ENCODE measurements at places on chromosomes 11 and 22.
A peak's percentile ranks its signal among the peaks of the same experiment; 100 is the strongest.

GRCh38 chr11:33722590-33723234 lies 13.5 kb downstream of the CD59 start:
- peak; percentile 34 for DNase-seq

DNA sequence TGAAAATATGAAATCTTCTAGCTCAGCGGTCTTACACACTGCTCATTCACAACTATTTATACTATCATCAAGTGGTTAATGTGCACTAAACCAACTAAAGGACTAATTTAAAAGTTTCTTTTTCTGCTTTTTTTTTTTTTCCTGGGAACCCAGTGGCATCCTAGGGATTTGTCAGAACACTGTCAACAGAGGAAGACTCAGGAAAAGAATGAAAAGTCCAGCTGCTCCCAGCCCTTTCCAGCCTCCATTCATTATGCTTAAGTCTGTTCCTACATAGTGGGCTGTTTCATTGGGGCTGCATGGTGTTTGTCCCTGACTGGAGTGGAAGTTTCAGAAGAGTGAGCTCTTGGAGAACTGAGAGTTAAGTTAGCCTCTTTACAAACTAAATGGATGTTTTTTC lies 391.1 kb downstream of the AASDHPPT start:
- no peak for DNase-seq

DNA sequence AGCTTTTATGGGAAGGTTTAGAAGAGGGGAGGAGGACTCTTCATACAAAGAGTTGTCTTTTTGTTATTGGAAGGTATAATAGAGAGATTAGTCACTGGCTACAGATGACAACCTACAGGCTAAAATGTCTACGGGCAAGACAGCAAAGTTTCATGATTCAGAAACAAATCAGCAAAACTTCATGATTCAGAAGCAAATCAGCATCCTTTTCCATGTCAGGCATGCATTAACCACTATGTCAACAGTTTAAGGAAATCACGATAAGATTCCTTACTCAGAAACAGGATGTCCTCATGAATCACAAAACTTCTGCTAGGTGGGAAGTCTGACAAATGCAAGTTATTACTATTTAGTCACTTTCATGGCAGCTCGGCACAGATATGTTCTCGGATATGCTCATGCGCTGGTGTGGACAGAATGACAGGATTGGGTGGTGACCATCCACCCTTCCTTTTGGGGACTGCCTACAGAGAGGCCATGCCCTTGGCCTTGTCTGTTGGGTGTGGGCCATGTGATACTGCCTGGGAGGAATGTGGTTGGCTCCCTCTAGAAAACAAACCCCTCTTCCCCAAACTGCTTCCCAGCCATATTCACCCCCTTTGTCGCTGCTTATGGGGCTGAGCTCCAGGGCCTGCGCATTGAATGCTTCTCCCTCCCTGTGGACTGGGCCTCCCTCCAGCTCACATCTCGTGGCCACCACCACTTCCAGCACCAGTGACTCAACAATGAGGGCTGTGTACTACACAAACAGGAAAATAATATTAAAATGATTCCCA lies 10.1 kb downstream of the C11orf91 start:
- DNase-seq: peak; percentile 40

DNA sequence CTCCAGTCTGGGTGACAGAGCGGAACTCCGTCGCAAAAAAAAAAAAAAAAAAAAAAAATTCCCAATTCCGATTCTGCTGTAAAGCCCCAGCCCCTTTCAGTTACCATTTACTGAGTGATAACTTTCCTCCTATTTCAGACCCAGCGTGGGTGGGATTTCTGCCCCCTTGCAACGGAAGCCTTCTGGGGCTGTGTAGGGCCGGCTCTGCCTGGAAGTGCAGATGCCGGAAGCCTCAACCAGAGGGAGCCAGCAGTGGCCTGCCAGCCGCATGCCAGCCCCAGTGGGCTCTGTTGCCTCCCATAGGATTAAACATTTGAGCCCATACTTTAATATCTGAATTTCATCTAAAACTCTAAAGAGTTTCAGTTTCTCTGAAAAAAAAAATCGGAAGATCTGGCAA lies 60.0 kb upstream of the NUP50 start:
- no peak for DNase-seq

DNA sequence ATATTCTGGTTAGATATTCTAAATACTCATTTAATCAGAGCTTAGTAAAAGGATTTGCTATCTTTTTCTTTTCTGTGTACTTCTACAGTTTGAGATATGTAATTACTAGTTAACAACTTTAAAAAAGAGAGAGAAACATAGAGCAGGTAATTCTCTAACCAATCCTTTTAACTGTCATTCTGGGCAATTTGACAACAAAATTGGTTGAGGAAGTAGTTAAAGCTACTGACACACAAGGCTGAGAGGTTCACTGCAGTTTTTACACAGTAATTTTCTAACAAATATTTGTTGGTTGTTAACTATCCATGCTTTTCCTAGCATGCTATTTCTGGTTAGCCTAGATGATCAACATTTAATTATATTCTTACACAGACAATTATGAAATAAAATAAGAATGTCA lies 3.6 kb downstream of the SOX6 start:
- DNase-seq: no peak

DNA sequence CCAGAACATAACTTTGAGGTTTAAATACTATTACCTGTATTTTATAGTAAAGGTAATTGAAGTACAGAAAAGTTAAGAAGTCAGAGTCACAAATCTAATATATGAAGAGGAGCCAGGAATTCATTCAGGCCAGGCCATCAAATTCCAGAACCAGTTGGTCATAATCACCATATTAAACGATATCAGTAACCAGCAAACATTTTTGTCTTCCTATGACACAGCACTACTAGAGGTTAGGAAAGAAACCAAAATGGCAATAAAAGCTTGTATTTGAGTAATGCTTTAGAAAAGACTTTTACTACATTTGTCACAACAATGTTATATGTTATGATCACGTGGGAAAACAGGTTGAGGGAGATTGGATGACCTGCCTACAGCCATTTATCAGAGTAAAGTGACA lies 62.2 kb downstream of the DKK3 start:
- no peak for DNase-seq

All from SW480 (cell line).